ENCODE measurements at places on chromosomes 4 and X.
A peak's percentile ranks its signal among the peaks of the same experiment; 100 is the strongest.

DNA sequence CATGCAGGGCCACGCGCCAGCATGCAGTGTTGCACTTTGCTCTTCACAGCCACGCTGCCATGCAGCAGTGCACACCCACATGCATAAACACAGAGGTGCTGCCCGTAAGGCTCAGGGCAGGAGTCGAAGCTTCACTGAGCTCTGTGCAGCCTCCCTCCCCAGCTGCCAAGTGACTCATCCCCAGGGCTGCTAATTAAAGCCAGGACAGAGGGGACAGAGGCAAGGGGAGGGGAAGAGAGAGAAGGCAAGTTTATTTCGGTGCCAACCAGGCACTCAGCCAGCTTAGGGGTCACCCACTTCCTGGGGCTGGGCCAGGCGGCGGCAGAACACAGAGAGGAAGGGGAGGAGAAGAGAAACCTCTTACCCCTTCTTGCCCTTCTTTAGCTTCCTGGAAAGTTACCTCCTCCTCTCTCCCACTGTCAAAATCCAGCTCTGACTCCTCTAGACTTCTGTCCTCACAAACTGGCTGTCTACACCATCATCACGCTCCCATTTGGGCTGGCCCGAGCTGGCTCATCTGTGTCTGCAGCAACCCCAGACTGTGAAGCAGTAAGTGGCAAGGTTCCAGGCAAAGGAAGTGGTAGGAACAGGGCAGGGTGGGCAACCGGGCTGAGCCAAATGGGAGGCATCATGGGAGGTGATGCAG lies 6.2 kb upstream of the IQSEC2 start:
- DNase-seq = peak; percentile 15

DNA sequence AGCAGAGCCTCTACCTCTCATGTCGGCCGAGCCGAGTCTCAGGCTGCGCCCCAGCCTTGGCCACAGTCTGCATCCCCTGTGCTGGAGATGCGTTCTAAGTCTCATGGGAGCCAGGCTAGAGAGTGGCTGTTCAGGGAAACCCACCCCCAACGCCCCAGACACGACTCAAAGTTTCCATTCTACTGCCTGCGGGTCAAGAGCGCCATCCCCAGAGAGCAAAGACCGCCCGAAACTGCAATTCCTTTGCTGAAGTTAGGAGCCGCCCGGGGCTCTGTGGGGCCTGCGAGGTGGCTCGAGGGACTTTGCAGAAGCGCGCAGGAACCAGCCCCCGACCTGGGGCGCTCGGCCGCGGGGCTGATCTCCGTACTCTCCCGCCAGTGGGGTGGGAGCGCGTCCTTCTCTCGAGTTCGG lies 10.0 kb upstream of the ELF4 start:
- DNase-seq = peak; percentile 23

- peak; percentile 8 for DNase-seq
These were observed 38.2 kb downstream of the HPGDS start for GRCh38 chr4:94304365-94304971.

GRCh38 chr4:127012549-127012948 lies 620.2 kb upstream of the INTU start:
- no peak for DNase-seq

- DNase-seq = no peak
These were observed 181.1 kb upstream of the PRPS2 start for GRCh38 chrX:12610079-12610478.

- DNase-seq = no peak
These were observed 44.0 kb downstream of the ATP8A1 start for GRCh38 chr4:42612898-42613297.

DNA sequence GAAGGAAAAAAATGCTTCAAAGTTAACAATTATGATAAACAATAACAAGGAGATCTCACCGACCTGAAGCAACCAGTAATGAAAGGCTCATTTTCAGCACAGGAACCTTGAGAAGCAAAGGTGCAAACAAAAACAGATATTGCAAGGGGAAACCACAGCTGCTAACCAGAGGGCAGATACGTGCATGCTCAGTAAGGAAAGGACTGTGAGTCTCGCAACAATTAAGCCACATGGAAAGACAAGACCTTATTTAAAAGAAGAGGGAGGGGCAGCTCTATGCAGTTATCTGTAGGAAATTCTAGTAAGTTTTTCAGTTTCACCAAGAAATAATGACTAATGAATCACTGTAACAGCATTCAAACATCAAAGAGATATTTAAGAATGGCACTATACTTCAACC lies 19.3 kb downstream of the LRCH2 start:
- no peak for DNase-seq

- no peak for DNase-seq
These were observed 41.1 kb upstream of the STIM2 start for GRCh38 chr4:26819478-26820095.

GRCh38 chrX:39730662-39731329 lies 367.0 kb downstream of the BCOR start:
- DNase-seq = peak; percentile 60

DNA sequence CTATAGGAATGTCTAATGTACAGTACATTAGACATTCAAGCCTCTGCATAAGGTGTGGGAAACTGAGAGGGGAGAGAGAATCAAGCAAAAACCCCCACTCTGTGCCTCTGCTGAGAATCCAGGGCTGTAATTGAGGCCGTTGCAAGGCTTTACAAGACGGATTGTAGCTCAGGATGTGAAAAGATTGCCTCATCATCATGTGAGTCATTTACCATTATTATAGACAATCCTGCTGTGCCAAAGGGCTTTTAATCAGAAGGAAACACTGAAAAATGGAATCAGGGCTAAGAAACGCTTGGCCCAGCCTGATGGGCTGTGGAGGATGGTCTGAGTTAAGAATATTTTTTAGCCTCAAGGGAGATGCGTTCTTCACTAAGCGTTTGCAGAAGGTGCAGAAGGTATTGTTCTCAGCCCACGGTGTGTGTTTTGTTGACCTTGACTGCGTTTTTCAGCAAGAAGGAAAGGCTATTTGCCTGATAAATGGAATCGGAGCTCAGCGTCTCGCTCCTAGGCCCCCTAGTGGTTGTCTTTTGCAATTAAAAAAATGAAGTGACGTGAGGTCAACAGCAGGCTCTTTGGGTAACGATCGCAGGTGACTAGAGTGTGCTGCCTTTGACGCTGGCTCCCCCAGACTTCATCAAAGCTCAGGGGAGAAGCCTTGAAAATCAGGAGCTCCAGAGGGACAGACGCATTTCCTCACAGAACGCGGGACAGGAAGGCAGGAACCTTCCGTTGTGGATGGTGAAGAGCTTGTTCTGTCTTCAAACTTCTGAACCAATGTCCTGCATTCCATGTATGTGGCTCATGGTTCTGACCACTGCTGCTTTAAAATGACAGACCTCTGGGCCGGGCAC lies 18.1 kb upstream of the CHRNA9 start:
- DNase-seq = peak; percentile 68

GRCh38 chrX:136453771-136454170 lies 34.0 kb upstream of the BRS3 start:
- no peak for DNase-seq

DNA sequence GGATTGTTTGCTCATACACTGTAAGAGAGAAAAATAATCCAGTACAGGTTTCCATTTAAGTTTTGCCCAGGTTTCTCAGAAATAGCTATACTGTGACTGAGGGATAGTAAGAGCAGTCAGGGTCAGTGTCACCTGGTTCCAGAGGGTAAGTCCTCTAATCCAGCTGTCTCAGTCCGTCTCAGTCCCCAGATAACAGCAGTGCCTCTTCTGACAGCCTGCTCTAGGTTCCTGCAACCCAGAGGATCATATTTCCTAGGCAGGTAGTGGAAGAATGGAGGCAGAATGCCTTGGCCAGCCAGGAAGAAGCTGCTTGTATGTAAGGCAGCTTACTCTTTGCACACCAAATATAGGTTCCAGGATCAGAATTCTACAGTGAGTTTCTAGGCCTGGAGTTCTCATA lies 22.6 kb upstream of the GNRHR start:
- DNase-seq = no peak

DNA sequence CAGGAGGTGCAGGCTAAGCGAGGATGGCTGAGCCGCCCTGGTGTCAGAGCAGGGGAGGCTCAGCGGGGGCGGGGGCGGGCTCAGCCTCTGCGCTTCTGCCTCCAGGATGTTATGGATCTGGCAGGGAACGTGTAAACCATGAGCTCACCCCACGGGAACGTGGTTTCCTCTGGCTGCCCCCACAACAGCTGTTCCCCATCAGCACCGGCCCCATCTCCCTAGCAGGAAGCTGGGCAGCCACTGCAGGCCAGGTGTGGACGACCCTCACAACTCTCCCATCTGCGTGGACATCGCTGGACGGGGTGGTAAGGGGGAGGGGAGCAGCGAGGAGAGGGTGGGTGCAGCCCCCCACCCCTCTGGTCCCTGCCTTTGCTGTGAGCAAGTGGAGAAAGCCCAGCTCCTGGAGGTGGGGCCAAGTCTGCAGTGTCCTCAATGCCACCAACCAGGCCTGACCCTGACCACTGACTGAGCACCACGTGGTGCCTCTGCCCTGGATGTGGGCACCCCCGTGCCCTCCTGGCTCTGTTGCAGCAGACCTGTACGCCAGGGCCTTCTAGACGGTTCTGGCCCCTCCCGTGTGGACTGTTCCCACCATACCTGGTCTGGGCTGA lies 28.1 kb upstream of the SPON2 start:
- DNase-seq = peak; percentile 12

GRCh38 chrX:51461053-51462044 lies 35.0 kb downstream of the NUDT11 start:
- DNase-seq = no peak

- DNase-seq = no peak
These were observed 16.8 kb downstream of the RBPJ start for GRCh38 chr4:26337612-26338011.
